ENCODE measurements at places on chromosomes 12 and 14.

DNA sequence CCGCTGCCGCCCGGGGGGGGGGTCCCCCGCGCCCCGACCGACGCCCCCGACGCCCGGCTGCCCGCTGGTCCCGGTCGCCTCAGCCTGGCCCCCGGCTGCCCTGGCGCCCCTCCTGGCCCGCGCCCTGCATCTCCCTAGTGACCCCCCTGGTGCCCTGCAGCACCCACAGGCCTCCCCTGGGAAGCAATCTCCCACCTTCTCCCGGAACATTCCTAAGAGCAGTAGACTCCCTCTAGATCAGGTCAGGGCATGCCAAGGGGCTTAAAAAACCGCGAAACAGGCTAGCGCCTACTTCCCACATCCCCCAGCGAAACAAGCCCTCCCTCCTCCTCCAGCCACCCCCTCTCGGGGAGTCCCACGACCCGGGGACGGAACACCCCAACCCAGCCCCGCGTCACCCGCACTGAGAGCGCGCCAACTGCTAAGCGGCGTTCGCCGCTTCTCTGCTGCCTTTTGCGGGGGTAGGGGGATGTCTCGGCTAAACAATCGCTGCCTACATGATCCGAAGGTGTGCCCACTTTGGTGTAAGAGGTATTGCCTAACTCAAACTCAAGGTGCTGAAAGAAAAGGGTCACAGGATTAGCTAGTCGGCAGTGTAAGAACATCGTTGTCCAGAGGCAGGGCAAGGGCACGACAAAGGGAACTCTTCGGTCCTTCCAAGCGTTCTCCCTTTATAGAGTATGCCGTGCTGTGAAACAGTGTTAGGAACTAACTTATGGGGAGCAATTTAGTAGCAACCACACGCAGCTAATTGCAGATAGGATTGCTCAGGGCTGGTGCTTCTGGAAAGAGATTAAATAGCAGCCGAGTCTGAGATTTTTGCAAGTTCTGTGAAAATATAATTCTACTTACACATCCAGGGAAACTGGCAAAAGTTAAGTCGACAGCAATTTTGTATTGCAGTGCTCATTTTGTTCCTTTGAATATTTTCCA, 619 bp upstream of the NTN4 start:
- DNase-seq, result no peak

GRCh38 chr14:105343194-105343593, 28.6 kb downstream of the PACS2 start:
- peak; percentile 25 for DNase-seq

DNA sequence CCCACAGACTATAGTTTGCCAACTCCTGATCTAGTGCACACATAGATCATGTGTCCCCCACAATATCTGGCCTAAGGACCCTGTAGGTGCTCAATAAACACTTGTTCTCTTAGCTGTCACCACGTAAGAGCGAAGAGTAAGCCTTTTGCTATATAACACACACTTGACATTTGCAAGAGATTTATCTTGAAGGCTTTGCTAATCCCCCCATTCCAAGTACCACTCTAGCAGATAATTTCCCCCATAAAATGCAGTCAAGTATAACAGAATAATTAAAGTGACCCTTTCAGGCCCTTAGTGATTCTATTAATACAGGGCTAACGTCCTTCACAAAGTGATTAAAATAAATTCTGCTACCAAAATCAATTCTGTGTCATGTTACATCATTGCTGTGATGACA, 87.5 kb downstream of the PLXNC1 start:
- DNase-seq, result no peak

- peak; percentile 8 for DNase-seq
Measured at GRCh38 chr12:109920261-109920780, 20.2 kb downstream of the TCHP start.

DNA sequence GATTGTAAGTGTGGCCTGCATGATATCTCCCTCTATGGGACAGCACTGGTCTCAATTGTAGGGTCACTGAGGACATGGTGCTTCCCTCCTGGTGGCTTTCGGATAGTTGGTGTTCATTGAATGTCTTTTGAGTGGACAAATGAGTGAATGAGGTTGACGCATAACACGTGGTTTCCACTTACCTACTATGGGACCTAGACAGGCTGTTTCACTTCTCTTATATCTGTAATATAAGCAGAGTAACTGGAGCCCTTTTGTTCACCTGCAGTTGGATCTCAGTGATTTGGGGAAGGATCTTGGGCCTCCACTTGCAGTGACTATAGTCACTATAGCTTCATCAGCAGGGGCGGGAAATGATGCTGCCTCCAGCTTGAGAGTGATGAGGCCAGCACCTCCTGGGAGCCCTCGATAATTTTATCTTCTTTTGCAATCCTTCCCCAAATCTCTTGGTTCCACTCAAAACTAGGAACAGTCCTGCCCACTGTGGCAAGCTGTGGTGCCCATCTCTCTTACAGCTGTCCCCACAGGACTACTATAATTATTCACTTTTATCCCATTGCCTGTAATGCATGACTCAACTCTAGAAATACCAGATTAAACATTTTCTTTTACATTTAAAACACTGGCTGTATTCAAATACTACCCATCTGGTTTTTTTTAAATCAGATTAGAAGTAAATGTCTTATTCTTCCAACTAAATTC, 242.9 kb downstream of the CHST11 start:
- DNase-seq, result no peak

GRCh38 chr12:120012067-120012621, 23.1 kb downstream of the BICDL1 start:
- no peak for DNase-seq

DNA sequence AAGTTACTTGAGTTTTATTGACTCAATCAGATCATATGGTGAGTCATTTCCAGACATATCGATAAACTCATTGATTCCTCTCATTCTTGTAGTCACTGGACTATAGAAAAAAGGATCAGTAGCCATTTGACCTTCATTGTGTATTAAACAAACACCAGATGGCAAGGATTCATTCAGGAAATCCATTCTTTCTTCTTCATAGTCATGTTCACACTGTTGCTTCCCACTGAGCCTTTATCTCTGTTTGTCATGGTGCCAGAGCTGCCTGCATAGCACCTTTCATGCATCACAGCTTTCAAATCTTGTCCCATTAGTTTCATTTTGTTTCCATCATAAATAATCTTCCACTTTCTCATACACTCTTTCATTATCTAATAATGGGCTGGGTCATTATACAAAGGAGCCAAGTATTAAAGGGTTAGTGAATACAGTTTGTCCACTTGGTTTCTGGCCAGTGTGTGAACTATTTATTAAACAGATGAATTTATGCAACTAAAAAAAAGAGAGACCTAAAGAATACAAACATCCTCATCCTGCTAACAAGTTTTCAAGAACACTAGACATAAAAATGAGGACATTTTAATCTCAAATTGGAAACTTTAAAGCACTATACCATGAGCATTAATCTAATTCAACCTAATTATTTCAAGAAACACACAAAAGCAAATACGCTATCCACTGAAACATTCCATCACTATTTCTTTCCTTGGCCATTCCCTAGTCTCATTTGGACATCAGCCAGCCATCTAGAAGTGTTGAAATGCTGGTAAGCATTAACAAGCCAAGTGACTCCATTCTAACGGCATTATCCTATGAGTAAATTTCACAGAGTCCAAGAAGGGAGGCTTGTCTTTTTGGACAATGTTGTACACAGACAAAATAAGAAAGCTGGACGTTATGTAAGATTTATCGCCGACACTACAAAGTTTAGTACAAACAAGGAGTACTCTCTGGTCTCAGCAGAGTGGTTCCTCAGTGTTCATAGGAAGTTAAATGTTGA, 476.5 kb downstream of the FOXG1 start:
- DNase-seq, result no peak

DNA sequence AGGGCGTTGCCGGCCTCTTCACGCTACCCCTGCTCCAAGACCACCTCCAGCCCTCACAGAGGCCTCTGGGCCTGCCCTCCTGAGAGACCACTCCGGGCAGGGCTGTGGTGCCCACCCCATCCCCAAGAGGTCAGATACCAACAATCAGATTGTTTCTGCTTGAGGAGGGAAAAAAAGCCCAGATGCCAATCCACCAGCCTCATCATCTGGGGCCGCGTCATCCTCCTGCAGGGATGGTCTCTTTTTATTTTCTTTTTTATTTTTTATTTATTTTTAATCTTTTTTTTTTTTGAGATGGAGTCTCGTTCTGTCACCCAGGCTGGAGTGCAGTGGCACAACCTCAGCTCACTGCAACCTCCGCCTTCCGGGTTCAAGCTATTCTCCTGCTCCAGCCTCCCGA, 93.4 kb downstream of the FBXL14 start:
- DNase-seq, result no peak

GRCh38 chr12:53700567-53700966, 24.7 kb upstream of the ATP5MC2 start:
- no peak for DNase-seq

GRCh38 chr14:96578619-96579018, 76.4 kb downstream of the PAPOLA start:
- no peak for DNase-seq

GRCh38 chr12:103503546-103504480, 8.0 kb upstream of the C12orf42 start:
- no peak for DNase-seq

DNA sequence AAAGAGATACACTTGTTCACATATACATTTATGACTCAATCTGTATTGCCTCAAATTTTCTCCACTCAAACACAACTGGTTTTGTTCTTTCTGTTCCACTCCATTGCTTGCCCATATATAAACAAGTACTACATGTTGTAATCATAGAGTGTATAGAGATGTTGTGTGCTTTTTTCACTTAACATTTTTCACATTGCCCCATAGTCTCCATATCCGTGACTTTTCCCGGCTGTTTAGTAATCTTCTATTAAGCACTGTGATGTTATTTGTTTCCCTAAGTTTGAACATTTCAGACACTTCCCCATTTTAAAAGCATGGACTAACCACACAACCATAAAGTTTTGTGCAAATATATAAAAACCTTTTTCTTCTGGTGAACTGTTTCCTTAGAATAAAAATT, 45.5 kb upstream of the PTPRR start:
- no peak for DNase-seq

- DNase-seq, result no peak
Measured at GRCh38 chr12:2319737-2320506, 267.1 kb downstream of the CACNA1C start.

DNA sequence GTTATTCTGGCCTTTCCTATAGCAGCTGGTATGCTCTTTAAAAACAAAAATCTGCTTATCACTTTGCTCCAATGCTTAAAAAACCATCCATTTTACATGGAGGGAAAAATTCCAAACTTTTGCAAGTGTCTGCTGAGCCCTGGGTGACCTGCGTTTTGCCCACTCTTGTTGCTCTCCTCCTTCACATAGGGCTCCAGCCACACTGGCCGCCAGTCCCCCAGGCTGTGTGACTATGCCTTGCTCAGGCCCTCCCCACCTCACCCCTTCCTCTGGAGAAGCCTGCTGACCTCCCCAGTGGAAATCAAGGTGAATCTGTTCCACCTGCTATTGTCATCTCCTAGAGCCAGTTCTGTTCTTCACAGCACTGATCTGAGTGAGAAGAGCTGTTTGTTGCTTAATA, 126.9 kb downstream of the SLC25A47 start:
- DNase-seq, result no peak

- no peak for DNase-seq
Measured at GRCh38 chr14:105389534-105389933, 8.8 kb upstream of the TEX22 start.

DNA sequence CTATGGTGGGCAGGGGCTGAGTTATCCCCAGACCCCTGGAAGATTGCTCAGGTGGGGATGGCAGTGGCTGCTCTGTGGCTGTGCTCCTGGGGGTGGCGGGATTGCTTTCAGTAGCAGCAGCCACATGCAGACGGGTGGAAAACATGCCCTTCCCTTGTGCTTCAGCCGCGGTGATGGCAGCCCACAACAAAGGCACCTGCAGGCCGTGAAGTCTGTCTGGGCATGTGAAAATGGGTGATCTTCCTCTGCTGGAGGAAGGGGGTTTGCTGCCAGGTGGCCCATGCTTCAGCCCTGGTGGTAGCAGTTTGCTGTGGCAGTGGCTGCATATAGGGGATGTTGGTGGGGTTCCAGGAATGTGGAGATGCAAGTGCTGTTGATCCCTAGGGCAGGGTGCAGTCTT, 326.2 kb upstream of the RGS6 start:
- no peak for DNase-seq

DNA sequence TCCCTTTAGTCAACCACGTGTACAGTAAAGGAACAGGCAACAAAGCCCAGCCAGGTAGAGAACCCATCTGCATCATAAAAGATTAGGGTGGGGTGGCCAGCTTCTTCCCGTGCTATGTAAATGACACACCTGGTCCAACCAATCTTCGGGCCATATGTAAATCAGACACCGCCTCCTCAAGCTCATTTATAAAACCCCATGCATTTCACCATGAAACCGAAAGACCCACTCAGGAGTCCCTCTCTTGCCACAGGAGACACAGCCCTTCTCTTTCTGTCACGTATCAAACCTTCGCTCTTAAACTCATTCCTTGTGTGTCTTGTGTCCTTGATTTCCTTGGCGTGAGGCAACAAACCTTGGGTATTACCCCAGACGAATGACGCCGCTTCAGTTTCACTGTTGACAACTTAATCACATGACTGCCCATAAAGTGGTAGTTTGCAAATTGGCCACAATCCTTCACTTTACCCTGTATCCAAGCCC, 59.8 kb upstream of the TBPL2 start:
- DNase-seq, result no peak

GRCh38 chr12:55642669-55643068, 6.0 kb downstream of the OR10P1 start:
- DNase-seq, result no peak

GRCh38 chr12:76055393-76055792, 23.8 kb upstream of the PHLDA1 start:
- DNase-seq, result no peak

GRCh38 chr14:102511538-102511937, 2.0 kb upstream of the ANKRD9 start:
- no peak for DNase-seq

DNA sequence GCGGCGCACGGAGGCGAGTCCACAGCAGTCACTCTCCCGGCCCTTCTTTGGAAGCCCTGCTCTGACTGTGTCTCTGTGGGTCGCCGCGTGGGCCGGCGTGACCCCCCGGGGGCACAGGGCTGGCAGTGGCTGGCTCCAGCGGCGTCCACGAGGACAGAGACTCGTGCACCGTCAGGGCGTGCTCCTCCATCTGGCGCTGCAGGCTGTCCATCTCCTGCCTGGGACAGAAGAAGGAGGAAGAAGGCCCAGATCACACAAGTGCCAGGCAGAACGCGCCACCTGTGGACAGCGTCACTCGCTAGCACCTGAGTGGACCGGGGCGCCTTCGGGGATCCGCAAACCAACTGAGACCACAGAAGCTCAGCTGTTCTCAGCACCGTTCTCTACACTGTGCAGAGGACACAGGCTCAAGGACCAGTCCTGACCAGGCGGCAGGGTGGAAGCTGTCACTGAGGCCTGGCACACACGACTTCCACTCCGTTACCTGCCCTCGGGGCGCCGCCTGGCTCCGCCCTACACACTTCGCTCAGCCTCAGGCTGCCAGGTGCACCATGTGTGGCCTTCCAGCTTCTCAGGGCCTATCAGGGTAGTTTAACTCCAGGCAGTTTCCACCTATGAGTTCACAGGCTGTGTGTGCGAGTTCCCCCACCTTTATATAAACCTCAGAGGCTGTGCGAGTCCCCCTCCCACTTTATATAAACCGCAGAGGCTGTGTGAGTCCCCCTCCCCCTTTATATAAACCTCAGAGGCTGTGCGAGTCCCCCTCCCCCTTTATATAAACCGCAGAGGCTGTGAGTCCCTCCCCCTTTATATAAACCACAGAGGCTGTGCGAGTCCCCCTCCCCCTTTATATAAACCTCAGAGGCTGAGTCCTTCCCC, 11.7 kb upstream of the ANKLE2 start:
- DNase-seq, result no peak

GRCh38 chr12:59316938-59317337, 278.9 kb upstream of the SLC16A7 start:
- DNase-seq, result no peak
